Stimulated activated CD8-positive, alpha-beta memory T cell treated with anti-CD3 and anti-CD28 coated beads, Interleukin-15, amount 100 ng/mL, for 1 hour (primary cell): ENCODE measurements at places on chromosomes 2 and 18.

GRCh38 chr2:114468343-114468742, 25.9 kb downstream of the DPP10 start:
- no peak for DNase-seq

DNA sequence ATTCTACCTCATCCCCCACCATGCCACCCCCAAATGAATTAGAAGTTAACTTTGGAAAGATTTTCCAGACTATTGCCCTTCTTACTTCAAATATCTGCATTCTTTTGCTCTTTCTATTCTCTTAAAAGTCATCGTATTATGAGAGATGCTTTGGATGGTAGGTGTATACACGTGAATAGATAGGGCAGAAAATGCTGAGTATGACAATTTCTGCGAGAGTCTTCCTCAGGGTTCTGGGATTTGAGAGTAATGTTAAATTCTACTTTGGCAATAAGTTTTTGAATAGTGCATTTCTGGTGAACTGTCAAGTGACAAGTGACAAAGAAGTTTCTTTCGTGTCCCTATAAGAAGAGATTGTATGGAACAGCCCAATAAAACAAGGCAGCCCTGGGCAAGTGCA, 137.6 kb upstream of the DSEL start:
- DNase-seq = no peak

- no peak for DNase-seq
Observed at GRCh38 chr2:195848119-195848899, 191.3 kb downstream of the SLC39A10 start.

GRCh38 chr2:136116151-136116812, 1.7 kb downstream of the CXCR4 start:
- DNase-seq = peak; percentile 73

- no peak for DNase-seq
Observed at GRCh38 chr18:48785091-48785614, 165.6 kb downstream of the SMAD7 start.

- no peak for DNase-seq
Observed at GRCh38 chr2:28450901-28451565, 44.8 kb upstream of the PLB1 start.

- no peak for DNase-seq
Observed at GRCh38 chr2:24672589-24672988, 120.6 kb downstream of the PTRHD1 start.

- DNase-seq = no peak
Observed at GRCh38 chr2:200618590-200619021, 32.8 kb downstream of the AOX1 start.

DNA sequence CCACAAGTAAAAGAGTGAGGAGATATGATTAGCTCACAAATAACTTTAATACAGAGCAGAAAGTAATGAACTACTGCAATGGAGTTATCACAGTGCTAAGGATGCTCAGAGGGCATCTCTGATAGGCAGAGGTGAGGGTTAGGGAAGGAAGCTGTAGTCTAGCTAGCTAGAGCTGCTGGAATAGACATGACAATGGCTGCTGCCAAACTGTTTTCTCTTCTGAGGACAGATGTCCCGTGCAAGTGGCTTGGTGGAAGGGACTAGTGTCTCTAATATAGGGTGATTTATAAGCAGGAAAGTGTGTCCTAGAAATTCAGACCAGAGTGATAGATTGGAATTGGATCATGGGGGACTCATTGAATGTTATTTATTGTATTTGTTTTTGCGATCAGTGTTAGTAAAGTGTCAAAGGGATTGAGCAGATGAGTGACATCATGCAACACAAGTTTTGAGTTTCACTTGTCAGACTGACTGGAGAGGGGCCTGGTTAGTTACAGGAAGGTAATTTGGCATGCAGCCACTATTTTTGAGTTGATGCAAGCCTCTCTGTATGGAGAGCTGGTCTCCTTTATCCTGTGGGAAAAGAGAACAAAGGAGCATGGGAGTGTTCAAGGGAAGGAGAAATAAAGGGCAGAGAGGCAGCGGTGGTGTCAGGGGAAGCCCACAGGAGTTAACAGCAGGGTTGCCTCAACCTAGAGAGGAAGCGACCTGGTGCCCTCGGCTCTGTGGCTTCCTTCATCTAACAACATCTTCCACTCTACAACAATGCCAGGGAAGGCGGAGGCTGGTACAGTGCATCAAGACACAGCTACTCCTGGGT, 1.9 kb downstream of the CTLA4 start:
- peak; percentile 11 for DNase-seq

DNA sequence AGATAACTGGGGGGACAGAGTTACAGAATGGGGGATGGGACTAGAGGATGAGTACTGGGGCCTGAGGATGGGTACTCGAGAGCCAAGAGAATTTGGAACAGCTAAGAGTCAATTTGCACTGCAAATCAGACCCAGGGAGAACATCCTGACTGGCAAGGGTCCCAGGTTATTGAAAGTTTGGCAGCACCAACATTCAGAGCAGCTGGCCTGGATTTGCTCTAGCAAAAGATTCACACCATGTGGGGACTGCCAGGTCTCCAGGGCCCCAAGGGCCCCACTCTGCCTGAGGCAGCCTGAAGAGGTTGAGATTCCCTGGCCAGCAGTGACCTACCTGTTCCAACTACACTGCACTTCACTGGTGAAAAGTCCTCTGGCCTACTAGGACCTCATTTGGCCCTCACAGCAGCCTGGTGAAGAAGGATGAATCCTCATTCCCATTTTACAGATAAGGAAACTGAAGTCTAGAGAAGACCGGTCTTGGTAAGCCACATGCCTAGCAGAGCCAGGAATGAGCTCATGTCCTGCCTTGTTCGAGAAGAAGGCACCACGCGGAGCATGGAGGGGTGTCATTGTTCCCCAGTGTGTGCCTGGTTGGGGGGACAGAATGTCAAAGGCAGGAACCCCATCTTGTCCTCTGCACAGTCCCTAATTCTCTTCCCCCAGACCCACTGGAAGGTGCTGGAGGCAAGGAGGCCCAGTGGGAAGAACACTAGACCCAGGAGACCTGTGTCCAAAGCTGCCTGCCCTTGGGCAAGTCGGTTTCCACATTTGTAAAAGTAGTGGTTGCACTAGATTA, 258.6 kb downstream of the TNS1 start:
- DNase-seq = no peak

DNA sequence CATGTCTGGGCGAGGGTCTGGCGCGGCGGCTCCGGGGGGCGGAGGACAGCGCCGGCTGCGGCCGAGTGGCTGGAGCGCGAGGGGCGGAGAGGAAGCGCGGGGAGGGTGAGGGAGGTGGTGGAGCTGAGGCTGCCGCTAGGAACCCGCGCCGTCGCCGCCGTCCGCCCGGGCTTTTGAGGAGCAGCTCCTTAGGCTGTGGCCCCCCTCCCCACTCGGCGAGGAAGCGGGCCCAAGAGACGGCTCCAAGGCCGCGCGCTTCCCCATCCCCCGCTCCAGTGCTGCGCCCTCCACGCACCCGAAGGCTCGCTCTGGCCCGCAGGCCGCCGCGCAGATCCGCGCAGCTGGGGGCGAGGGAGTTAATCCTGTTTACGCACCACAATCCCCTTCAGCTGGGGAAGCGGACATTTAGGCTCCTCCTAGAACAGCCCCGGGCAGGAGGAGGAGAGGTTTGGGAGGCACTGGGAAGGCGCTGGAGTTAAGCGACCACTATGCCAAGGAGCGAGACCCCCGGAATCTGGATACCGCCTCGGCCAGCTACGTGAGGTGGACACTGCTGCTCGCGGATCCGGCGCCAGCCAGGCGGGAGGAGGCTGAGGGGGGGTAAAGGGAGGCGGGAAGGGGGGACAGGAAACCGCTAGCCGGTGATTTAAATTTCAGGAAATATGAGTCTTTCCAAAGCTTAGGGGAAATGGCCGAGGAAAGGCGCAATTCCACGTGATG, at the start of gene CNRIP1:
CNRIP1 (minus strand) TSS at position 552 of the 720 bp plus-strand sequence; CDS start at position 3, 549 bp downstream.
- DNase-seq = no peak

DNA sequence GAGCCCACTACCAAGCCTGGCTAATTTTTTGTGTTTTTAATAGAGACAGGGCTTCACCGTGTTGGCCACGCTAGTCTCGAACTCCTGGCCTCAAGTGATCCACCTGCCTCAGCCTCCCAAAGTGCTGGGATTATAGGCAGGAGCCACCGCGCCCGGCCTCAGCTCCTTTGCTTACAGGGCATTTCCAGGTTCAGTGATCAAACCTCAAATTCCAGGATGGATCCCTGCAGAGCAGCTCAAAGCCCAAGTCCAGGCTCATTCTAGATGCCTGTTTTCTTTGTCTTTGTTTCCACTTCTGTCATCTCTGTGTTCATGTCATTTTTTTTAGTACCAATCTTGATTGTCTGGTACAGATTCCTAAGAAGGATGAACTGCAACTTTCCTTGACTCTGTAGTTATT, 41.9 kb downstream of the TNFRSF11A start:
- no peak for DNase-seq

DNA sequence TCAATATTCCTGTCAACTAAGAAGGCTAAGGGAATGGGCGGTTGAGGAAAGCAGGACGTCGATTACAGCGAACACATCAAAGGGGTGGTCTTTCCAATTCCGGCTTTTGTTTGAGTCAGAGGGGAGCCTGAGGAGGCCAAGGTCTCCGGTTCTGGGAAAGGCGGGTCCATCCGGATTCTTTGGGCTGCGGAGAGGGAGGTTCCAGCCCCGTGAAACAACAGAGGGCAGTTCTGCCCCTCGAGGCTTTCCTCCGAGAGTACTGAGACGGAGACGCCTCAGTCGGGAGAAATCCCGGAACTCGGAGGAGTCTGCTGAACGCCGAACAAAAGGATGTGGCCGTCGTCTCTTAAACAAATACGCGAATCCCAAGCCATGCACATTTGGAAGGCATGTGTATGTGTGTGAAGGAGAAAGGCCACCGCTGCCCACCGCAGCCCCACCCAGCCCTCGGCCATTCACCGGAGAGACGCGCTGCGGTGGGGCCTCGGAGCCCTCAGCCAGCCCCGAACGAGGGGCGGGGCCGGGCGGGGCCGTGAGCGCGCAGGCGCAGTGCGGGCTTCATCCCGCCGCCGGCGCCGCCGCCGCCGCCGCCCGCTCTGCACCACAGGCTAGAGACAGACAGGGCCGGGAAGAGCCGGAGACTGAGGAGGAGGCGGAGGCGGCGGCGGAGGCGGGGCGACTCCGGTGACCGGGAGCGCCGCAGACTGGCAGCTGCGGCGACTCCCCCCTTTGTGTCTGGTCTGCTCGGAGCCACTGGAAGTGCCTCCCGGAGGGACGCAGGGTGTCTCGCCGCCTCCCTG, at the start of gene BMPR2:
BMPR2 (plus strand) TSS at position 719 of the 800 bp plus-strand sequence. CDS start 1,148 bp downstream, outside the sequence.
- peak; percentile 55 for DNase-seq

DNA sequence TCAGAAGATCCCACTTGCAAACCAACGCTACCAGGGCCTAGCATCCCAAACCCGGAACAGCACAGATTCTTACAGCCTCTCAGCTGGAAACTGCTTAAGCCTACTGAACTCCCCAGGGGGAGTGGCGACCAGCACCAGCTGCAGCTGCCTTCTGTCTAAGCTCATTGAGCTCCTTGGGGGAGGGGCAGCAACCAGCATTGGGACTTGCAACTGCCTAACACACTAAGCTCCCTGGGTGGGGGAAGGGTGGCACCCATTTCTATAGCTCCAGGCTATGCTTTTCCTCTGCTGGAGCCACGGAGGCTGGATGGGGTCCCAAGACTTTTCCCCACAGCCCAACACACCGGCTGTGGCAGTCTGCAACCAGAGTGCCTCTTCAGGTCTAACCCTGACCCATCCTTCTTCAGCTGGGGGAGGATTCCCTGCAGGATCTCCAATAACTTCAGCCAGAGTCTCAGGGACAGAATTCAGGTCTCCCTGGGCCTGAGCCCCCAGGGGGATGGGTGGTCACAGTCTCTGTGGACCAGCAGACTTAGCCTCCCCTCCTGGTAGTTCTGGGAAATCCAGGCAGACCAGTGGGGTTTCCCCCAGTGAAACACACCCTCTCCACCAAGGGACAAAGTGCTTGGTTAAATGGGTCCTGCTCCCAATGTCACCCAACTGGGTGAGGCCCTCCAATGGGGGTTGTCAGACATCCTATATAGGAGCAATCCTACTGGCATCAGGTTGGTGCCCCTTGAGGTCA, 45.9 kb upstream of the ITGA4 start:
- DNase-seq = no peak

DNA sequence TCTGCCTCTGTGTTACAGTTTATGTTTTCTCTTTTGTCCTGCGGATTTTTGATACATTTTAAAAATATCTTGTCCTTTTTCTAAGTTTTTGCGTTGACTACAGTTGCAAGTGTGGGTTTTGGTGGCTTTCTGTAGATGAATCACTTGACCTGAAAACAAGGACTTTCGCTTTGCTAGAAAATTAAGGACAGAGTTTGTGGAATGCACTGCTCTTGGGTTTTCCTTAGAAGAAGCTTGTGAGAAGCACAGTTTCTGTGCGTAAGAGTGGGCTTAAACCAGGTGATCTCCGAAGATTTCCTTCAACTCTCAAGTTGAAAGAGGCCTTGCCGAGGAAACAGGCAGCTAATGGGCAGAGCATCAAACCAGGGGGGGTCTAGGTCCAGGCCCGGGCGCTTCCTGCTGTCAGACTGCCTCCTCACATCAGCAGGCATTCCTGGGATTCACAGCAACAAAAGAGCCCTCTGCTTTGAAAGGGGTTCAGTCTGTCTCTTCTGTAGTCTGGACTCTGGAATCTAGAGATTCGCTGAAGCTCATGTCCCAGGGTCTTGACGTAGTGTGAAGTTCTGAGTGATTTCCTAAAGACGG, 17.3 kb downstream of the NCK2 start:
- DNase-seq = no peak

- peak; percentile 41 for DNase-seq
Observed at GRCh38 chr2:229800997-229801754, 86.8 kb upstream of the DNER start.

- no peak for DNase-seq
Observed at GRCh38 chr18:3596637-3597384, 146.8 kb downstream of the TGIF1 start.

GRCh38 chr2:61018318-61018755, 282 bp upstream of the PUS10 start:
- DNase-seq = no peak

DNA sequence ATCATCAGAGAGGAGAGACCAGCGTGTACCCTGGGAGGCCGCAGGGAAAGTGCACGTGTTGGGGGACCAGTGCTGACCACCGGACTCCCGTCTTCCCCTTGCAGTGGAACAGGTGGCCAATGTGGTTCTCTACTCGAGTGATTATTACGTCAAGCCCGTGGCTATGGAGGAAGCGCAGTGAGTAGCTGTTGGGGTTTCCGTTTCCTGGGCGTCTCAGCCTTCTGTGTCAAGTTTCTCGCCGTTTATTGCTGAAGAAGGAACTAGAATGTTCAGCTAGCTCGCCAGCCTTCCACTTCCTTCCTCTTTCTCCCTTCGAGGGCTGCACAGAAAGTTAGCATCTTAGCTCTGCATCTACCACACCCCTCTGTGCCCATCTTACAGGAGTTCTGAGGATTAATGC, 22.8 kb upstream of the DGKD start:
- DNase-seq = peak; percentile 51
